ENCODE measurements at places on chromosomes 12 and 14.

- DNase-seq, result no peak
Observed at GRCh38 chr12:92257261-92257660, 111.6 kb upstream of the BTG1 start.

DNA sequence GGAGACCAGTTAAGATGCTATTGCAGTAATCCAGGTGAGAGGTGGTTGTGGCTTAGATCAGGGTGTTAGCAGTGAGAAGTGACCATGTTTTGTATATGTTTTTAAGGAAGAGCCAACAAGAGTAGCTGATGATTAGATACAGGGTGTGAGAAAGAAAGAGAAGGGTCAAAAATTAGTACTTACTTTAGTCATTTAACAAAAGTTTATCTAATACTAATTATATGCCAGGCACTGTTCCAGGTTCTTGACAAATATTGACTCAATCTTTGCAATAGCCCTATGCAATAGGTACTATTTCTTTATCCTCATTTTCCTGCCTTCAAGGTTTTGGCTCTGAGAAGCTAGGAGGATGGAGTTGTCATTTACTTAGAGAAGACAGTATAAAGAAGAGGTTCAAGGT lies 70.2 kb downstream of the SSPN start:
- no peak for DNase-seq

GRCh38 chr14:37668646-37669045 lies 73.2 kb downstream of the TTC6 start:
- DNase-seq, result no peak

DNA sequence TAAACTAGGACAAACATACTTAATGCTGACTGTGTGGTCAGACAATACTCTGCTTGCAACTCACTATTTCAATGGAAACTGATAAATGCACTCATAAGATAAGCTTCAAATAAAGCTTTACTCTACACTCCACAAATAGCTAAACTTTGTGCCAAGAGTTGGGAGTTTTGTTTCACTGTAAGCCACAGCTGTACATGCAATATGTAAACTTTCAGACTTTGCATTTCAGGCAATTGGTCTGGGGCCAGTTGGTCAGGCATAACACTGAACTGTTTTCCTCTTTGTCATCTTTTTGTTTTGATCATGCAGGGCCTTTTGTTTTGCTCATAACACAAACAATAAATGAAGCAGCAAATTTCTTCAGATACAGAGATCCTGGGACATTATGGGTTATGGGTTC lies 426.2 kb downstream of the IPO8 start:
- no peak for DNase-seq

- DNase-seq, result no peak
Observed at GRCh38 chr14:66444271-66444927, 41.8 kb upstream of the CCDC196 start.

- DNase-seq, result no peak
Observed at GRCh38 chr14:56196274-56196673, 78.1 kb downstream of the PELI2 start.

DNA sequence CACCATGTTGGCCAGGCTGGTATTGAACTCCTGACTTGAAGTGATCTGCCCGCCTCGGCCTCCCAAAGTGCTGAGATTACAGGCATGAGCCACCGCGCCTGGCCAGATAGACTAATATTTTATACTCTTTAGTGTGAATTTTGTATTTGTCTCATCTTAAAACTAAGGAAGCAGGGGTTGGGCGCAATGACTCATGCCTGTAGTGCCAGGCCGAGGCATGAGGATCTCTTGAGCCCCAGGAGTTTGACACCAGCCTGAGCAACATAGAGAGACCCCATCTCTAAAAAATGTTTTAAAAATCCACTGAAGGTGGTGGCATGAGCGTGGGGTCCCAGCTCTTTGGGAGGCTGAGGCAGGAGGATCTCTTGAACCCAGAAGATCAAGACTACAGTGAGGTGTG lies 9.0 kb downstream of the DYNC1H1 start:
- DNase-seq, result no peak

GRCh38 chr14:94363151-94363624 lies 25.2 kb downstream of the SERPINA1 start:
- DNase-seq, result no peak

GRCh38 chr12:14880890-14881453 lies 4.7 kb downstream of the MGP start:
- no peak for DNase-seq

DNA sequence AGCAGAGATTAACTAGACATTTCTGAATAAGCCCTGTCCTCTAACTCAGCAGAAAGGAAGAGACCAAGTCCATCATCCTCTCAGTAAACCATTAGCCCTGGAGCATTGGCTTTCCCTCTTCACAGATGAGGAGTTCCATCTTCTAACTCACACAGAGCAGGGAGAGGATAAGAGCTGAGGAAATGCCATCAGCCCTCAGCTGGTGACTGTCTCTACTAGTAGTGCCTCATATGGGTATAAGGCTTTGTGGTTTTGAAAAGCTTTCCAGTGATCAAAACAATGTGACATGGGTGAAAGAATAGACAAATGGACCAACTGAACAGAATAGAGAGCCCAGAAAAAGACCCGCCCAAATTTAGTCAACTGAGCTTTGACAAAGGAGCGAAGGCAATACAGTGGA lies 197.2 kb upstream of the NUDT4 start:
- no peak for DNase-seq

- no peak for DNase-seq
Observed at GRCh38 chr12:45909041-45909713, 81.2 kb downstream of the SCAF11 start.

DNA sequence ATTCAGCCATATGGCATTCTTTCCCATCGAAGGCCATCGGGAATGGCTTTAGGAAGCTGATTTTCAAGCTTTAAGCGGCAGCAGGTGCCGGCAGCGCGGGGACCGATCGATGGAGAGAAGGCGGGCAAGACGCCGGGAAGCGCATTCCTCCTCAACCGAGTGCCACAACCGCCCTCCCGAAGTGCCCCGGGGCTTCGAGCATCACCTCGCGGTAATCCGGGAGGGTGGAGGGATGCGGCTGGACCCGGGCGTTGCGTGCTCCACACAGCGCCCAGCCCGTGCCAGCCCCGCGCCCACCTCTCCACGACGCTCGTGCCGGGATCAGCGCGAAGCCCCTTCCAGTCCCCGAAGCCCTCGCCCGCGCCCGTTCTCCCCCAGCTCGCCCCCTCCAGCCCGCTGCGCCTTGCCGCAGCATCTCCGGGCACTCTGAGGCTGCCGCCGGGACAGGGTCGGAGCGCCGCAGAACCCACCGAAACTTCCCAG lies 3.2 kb downstream of the USP44 start:
- DNase-seq, result no peak

GRCh38 chr12:34395056-34396005 lies 373.0 kb downstream of the ALG10 start:
- DNase-seq, result no peak

DNA sequence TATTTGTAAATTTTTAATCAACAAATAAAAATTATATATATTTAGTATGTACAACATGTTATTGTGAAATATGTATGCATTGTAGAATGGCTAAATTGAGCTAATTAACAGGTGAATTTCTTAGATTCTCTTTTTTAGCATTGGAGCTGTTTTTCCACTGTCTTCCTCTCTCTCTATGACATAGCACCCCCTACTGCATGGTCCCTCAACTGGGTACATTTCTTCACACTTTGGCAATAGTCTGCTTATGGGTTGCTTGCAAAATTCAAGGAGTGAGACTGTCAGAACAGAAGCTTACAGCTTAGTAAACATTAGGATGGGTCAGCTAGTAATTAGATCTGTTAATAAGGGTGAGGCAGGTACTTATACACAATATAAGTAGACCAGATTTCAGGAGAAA lies 658.5 kb upstream of the MGAT4C start:
- DNase-seq, result no peak

GRCh38 chr12:120830052-120830940 lies 73.9 kb downstream of the SPPL3 start:
- no peak for DNase-seq

- DNase-seq, result no peak
Observed at GRCh38 chr12:57865084-57865751, 18.7 kb upstream of the CTDSP2 start.

DNA sequence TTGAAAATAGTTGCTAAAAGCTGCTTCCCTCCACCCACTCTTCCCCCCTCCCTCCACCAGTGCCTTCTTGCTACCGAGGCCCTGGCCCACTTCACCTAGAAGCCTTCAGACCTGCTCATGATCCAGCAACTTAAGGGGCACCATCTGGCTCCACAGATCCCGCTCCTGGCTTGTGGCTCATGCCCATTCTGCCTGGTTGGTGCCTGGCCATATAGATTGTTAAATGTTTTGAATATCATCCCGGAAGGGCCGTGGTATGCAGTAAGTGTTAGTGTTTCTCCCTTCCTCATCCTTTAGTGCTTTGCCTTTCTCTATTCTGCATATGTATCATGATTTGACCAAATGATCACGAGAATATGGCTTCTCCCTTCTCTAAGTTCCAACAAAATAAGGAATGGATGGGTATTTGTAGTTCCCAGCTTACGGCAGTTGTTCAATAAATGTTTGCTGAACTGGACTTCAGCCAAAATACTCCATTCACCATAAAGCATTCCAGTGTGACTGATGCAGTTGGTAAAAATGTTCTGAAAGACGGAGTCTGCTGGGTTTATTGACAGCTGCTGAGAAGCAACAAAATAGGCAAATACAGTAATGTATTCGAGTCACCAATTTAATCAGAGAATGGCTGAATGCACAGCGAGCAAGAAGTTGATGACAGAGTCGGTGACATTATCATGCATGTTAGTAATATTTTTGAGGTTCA lies 30.7 kb downstream of the GRIP1 start:
- no peak for DNase-seq

- no peak for DNase-seq
Observed at GRCh38 chr12:2895511-2895910, 4.8 kb downstream of the TULP3 start.

DNA sequence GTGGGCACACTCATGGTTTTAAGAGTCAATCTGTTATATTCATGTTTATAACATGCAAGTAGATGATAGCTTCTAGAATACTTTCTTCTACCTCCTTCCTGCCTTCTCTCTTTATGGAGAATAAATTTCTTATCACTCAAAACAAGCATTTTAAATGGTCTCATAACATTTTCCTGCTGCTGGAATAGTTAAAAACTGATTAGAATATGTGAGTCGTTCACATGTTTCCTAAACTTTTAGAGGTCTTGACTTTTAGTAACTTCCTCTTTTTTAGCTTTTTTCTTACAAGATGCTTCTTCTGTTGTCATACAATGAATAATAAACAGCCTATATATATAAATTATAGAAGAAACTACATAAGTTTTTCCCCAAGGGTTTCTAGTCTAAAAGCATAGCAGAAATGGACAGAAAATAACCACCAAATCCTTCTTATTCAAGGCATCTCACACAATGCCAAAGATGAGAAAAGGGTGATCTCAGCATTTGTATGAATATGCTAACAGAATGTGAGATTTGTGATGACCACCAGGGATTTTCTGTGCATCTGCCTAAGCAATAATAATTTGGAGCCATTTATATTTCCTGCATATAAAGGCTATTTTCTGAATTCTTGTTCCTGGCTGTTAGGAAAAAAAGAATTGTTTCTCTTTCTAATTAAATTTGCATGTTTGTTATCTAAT lies 127.8 kb downstream of the DAAM1 start:
- no peak for DNase-seq

DNA sequence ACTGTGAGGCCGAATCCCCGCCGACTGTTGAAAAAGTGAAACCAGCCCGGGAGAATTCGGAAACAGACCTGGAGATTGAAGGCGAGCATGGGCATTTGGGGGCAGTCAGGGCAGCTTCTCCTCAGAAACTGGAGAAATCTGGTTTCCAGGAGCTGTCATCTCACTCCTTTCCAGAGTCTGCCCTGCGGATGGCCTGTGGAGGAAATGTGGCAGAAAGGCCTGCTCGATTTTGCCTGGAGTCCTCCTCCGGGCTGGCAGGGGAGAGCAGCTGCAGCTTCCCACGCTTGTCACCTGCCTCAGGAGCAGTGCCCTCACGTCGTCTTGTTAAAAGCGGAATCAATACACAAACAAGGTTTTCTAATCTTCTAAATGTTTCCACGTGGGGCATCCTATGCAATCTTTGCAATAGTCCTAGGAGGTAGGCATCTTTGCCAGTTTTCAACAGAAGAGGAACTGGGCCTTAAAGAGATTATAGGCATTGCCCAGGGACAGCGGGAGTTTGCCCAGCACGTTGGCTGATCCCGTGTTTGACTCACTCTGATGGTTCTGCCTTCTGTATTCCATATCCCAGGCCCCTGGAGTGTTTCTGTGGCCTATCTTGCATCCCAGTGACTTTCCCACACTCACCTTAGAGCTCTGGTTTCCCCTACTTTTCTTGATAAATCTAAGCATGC lies 2.3 kb downstream of the LRRC74A start:
- DNase-seq, result no peak
